SK-N-MC (cell line): ENCODE measurements at places on chromosomes 12 and 14.
A peak's percentile ranks its signal among the peaks of the same experiment; 100 is the strongest.

DNA sequence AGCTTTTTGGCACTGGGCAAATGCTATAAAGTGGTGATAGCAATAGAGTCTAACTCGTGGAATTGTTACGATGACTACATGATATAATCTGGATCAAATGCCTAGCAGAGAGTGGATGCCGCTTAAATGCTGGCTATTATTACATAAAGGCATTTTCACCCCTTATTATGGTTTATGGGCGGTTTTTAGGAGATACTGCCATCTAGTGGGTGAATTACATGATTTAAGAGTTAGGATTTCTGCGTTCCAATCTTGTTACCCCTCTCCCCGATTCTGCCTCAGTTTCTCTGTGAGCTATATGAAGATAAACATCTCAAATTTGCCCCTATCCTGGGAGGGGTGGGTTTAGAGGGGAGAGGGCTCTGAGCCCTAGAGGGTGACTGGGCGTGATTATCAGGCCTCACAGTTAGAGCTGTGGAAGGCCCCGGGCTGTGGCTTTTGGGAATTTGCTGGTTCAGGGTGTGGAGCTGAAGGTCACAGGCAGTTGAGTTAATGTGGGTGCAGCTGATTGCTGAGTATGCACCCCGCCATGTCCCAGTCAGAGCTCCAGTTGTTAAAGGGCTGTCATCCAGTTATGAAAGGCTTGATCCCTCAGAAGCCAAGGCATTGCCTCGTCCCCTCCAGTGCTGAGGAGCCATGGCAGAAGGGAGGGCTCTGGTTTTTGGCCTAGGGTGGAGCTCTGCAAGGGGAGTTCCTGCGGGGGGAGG is 14.4 kb downstream of the CLSTN3 start:
- DNase-seq, result no peak

GRCh38 chr14:32818581-32818980 is 120.1 kb upstream of the NPAS3 start:
- no peak for DNase-seq

DNA sequence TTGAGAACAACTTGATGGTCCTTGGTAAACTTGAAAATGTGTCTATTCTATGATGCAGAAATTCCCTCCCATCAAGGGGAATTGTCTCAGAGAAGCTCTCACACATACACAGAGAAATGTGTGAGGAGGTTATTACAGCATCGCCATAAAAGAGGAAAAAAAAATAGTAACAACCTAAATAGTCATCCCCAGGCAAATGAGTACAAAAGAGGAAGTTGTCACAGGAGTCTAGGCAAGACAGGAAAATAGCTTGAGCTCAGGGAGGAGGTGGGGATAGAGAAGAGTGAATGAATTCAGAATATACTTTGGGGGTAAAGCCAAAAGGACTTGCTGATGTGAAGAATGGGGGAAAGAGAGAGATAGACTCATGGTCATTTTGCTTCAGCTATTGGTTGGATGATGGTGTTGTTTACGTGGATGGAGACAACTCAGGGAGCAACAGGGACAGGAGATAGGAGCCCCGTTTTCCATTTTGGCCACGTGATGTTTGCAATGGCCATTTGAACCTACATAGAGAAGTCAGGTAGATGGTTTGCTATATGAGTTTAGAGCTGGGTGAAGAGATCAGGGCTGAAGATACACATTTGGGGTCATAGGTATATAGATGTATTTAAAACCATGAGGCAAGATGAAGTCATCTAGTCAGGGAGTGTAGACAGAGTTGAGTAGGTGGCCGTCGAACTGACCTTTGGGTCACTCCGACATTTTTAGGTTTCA is 20.3 kb downstream of the LRRC74A start:
- no peak for DNase-seq

- DNase-seq, result no peak
Measured at GRCh38 chr12:100497105-100497795, 23.6 kb downstream of the NR1H4 start.

- DNase-seq, result no peak
Measured at GRCh38 chr12:47193066-47193465, 113.3 kb upstream of the AMIGO2 start.

- DNase-seq, result no peak
Measured at GRCh38 chr12:52247622-52248540, 14.8 kb downstream of the KRT7 start.

GRCh38 chr14:24132976-24133375 is 2.5 kb downstream of the FITM1 start:
- no peak for DNase-seq

GRCh38 chr12:68119250-68119649 is 40.3 kb downstream of the IFNG start:
- DNase-seq, result no peak

GRCh38 chr12:132474237-132474741 is 15.7 kb upstream of the FBRSL1 start:
- no peak for DNase-seq

- no peak for DNase-seq
Measured at GRCh38 chr14:85195872-85196477, 334.0 kb upstream of the FLRT2 start.

GRCh38 chr14:68509188-68509983 is 283.5 kb downstream of the ZFP36L1 start:
- DNase-seq, result no peak

GRCh38 chr12:14774074-14774905 is 29.0 kb downstream of the WBP11 start:
- DNase-seq, result peak; percentile 51

DNA sequence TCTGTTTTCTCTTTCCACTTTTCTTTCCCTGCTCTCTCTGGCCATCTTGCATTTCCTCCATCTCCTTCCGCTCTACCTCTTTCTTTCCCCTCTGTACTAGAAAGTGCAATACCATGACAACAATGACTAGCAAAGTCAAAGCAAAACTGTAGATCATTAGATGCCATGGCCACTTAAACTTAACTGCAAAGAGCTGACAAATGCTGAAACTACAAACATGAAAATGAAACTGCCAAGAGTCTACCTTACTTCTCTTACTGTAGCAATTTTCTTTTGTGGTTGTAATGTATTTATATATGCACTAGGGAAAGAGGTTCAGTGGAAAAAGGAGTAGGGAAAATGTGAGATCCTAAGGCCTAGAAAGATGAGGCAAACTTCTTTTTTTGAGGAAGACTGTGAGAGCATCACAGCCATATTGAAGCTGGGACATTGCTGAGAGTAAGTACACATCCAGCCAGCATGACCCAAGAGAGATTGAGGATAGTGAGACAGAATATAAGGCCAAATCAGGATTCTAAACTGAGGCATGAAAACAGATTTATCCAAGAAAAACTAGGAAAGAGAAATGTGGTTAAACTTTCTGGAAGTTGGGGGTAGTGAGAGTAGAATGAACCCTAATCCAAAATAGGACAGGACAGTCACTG is 276.6 kb upstream of the NAV3 start:
- DNase-seq, result no peak

DNA sequence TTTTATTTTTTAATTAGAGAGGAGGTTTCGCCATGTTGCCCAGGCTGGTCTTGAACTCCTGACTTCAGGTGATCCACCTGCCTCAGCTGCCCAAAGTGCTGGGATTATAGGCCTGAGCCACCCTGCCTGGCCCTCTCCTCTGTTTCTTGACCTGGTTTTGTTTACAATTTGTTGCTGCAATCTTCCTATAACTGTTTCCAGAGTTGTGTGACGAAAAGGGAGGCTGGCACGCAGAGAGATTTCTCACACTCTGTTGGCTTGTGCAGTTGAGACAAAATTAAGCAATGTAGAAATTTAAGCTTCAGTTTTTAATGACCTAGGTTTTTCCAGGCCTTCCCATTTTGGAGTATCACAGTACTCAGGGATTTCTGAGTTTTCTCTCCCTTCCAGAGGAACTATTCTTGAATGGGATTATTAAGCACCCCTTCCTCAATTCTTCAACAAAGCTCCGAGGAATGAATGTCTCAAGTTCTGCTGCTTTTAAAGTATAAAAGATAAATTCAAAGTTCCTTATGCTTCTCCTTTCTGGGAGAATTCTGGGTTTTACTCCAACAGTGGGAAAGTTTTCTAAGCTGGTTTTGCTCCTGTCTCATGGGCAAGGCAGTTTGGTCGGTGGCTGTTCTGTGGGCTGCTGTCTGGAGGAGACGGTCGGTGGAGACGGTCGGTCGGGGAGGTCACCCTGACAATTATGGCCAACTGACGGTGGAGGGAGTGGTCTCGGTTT is 20.4 kb upstream of the FOS start:
- no peak for DNase-seq

- DNase-seq, result no peak
Measured at GRCh38 chr14:53894456-53894855, 62.2 kb downstream of the BMP4 start.

GRCh38 chr12:47218191-47218654 is 138.5 kb upstream of the AMIGO2 start:
- DNase-seq, result no peak

DNA sequence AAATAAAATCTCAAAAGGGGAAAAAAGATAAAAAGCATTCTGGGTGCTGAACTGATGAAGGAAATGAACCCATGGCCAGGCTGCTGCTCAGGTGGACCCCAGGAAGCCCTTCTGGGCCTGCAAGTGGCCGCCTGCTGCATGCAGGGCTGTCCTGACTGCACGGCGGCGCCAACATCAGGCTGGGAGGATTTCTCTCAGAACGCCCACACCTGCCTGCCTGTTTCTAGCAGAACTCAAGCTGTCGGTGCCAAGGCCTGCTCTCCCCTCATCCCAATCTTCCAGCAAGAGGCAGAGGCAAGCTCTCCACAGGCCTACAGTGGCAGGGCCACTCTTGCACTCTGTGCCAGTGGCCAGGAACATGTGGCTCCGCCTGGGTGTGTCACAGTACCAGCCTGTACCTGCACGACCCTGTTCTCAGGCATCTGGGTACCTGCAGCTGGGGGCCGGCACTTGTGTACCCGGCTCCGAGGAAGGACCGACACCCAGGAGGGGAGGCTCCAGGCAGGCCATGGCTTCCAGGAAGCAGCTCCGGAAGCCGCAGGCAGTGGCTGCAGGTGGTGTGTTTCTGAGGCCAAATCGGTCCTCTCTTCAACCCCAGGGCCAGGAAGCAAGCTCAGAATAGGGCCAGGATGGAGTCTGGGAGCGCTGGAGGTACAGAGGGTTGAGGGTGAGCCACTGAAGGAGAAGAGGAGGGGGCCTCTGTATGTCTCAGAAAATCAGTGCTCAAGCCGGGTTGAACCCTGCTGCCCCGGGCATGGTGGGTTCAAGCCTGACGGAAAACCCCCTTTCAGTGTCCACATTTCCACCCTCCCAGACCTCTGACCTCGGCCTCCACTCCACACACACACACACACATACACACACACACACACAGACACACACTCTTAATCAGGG is 2.5 kb upstream of the INF2 start:
- DNase-seq, result no peak

- DNase-seq, result no peak
Measured at GRCh38 chr14:100540926-100541620, 46.1 kb downstream of the BEGAIN start.

GRCh38 chr12:59936534-59936933 is 340.7 kb downstream of the SLC16A7 start:
- no peak for DNase-seq

DNA sequence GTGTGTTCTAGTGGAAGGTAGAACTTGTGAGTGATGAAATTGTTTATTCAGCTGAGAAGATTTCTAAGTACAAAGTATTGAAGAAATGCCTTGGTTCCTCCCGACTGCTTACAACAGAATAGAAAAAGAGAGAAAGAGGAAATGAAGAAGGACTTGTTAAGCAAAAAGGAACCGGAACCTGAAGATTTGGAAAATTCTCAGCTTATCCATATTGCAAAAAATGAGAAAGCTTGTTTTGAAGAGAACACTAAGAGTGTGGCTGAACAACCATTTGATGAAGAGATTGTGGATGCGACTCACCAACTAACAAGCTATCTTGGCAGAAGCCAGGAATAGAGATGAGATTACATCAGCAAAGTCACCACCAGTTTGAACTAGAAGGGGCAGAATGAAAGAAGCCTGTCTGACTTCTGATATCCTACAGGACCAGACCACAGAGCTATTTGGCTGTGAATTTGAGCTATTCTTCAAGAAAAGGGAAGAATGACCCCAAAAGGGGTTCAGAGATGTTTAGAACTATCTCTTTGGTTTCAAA is 15.1 kb downstream of the NDUFA9 start:
- no peak for DNase-seq

GRCh38 chr12:20000229-20000849 is 368.0 kb upstream of the PDE3A start:
- no peak for DNase-seq

DNA sequence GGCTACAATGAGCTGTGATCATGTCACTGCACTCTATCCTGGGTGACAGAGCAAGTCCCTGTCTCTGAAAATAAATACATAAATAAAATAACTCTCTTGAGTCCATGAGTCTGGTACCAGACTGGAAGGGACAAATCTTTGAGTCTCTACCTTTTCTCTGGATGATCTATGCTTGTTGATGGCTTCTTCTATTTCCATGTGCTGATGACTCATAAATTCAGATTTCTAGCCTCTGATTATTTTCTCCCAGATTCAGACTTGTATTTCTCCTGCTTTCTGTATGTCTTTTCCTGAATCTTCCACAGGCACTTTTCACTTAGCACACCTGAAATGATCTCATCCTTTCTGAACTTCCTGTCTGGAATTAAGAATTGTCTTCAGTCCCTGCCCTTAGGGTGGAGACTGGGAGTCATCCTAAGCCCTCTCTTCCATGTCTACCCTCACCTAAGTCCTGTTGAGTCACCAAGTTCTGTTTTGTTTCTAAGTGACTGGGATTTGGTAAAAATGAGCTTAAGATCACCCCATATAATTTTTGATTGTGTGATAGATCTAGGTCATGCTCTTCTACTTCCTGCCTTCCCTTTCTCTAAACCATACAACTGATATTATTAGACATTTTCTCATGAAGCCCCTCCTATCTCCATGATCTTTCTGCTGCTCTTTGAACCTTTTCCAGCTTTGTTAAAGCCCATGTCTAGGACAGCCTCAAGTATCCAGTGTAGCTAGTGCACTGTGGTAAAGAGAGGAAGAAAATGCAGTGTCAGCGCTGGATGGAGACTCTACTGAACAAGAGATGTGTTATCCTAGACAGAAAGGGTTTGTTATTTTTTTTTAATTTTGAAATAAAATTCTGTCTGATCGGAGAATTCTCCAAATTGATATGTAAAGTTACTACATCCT is 13.1 kb downstream of the AKAP6 start:
- DNase-seq, result no peak

- no peak for DNase-seq
Measured at GRCh38 chr12:19430988-19431387, 8.3 kb upstream of the AEBP2 start.

- DNase-seq, result peak; percentile 79
Measured at GRCh38 chr12:57087010-57087690, 1.8 kb upstream of the NAB2 start.

GRCh38 chr12:44875417-44875953 is 630 bp downstream of the NELL2 start:
- no peak for DNase-seq

GRCh38 chr12:69688471-69689427 is 10.4 kb downstream of the BEST3 start:
- DNase-seq, result no peak

DNA sequence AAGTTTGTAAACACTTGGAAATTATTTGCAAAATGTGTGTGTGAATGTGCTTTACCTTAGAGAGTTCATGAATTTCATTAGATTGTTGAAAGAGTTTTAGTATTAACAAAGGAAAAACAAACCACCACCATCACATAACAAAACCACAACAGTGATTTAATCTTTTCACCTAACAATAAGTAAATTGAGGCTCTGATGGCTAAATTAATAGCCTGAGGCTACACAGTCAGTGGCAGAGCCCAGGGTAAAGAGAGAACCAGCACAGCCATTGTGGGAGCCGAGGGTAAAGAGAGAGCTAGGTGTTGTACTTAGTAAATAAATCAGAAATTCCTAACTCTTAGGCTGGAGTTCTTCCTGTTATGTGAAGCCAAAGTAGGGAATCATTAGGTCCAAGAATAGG is 51.2 kb upstream of the CAPRIN2 start:
- DNase-seq, result no peak

GRCh38 chr14:85616386-85616885 is 86.5 kb downstream of the FLRT2 start:
- DNase-seq, result no peak
